Dorsolateral prefrontal cortex (tissue), 122 donors: ENCODE measurements at places on chromosomes 2 and 18.

GRCh38 chr2:47078541-47079482 is 76.3 kb downstream of the STPG4 start:
- no peak for DNase-seq

DNA sequence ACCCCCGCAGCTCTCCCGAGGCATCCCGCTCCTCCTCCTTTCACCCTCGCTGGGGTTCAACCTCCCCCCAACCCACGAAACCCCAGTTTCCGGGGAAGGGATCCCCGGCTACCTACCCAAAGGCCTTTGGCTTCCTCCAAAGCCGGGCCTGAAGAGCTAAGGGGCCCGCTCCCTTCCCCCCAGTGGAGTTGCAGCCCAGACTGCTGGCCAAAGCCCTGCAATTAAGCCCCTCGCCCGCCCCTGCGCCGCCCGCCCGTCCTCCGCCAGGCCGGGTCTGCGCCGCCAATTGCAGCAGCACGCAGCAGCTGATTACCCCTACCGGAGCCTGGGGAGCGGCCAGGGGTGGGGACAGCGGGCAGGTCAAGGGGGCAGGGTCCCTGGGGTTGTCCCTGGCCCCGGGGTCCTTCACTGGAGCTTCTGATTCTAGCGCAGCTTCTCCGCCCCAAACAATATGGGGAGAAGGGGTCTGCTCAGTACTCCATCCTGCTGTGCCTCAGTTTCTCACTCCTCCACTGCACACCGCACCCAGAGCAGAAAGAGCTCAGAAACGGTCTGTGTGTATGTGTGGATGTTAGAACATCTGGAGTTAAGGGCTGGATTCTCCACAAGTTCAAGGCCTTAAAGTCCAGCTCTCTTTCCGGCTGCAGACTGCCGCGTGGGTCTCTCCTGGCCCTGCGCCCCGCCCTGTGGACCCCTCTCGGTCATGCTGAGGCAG is 16.9 kb downstream of the WNT10A start:
- peak; percentile 12 for DNase-seq

DNA sequence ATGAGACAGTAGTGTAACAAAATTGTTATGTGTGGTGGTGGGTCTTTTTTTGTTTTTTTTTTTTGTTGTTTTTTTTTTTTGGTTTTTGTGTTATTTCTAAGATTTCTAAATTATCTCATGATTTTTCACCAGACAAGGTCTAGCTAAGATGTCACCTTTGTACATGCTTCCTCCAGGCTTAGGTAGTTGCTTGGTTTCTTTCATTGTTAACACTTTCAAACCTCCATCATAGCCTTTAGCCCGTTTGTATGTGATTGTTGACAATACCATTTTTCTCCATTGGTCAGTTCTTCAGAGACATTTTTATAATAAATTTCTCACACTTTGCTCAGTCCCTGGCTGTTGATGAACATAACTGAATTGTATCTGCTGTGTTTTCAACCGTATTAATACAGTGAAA is 2.2 kb downstream of the RELCH start:
- DNase-seq, result no peak

GRCh38 chr2:48531141-48531648 is 1.2 kb downstream of the STON1 start:
- DNase-seq, result no peak

DNA sequence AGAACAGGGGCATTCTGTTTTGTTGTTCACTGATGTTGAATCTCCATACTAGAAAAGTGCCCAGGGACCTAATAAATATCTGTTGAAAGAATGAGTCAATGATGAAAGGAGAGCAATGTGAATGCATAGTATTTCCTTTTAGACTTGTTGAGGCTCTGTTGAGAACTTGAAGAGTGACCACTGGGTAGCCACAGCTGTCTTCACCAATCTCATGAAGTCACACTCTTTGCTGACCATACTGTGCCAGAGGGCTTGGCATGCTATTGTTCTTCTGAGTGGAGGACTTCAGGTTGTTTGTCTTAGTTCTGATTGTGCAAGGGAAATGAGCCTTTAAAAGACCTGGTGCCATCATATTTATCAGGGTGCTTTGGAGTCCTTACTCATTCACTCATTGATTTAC is 41.6 kb upstream of the NT5C1B start:
- DNase-seq, result no peak
